ENCODE measurements at places on chromosomes 5 and 9.
A peak's percentile ranks its signal among the peaks of the same experiment; 100 is the strongest.

- H3K4me1 ChIP-seq = no peaks in the 10 kb centered on the region
- H3K4me3 ChIP-seq = no peak overlapping the region
- H3K27me3 ChIP-seq = no peaks in the 10 kb centered on the region
- H3K36me3 ChIP-seq = no peaks in the 10 kb centered on the region
- DNase-seq = peak; percentile 2
- H3K27ac ChIP-seq = no peak overlapping the region
Observed at GRCh38 chr5:101977729-101978345, 318.2 kb downstream of the SLCO4C1 start.

- no peak for DNase-seq
- H3K4me3 ChIP-seq = no peak overlapping the region
- no peaks in the 10 kb centered on the region for H3K27me3 ChIP-seq
- peaks cover 9% of the 10 kb centered on the region for H3K36me3 ChIP-seq
Observed at GRCh38 chr5:142134331-142135010, 25.9 kb downstream of the NDFIP1 start.

GRCh38 chr5:178152491-178153444, 917 bp downstream of the NHP2 start:
- H3K36me3 ChIP-seq = peaks cover 45% of the 10 kb centered on the region
- peaks cover 15% of the 10 kb centered on the region for H3K4me1 ChIP-seq
- H3K27ac ChIP-seq = peak overlapping the region; percentile 46
- DNase-seq = no peak
- H3K27me3 ChIP-seq = no peaks in the 10 kb centered on the region

GRCh38 chr9:114386886-114387679, 699 bp downstream of the AKNA start:
- peak; percentile 77 for DNase-seq
- H3K4me3 ChIP-seq = peak overlapping the region; percentile 45
- no peaks in the 10 kb centered on the region for H3K27me3 ChIP-seq
- no peaks in the 10 kb centered on the region for H3K36me3 ChIP-seq
- H3K4me1 ChIP-seq = peaks cover 12% of the 10 kb centered on the region

GRCh38 chr9:18472841-18473251, 1.1 kb upstream of the ADAMTSL1 start:
- H3K4me1 ChIP-seq = no peaks in the 10 kb centered on the region
- DNase-seq = no peak
- H3K4me3 ChIP-seq = no peak overlapping the region
- H3K36me3 ChIP-seq = no peaks in the 10 kb centered on the region
- H3K27ac ChIP-seq = no peak overlapping the region
- H3K27me3 ChIP-seq = peaks cover 12% of the 10 kb centered on the region

- H3K27me3 ChIP-seq = peaks cover 18% of the 10 kb centered on the region
- H3K4me3 ChIP-seq = no peak overlapping the region
- H3K4me1 ChIP-seq = peaks cover 19% of the 10 kb centered on the region
Observed at GRCh38 chr5:141872496-141873356, 5.5 kb downstream of the PCDH1 start.

DNA sequence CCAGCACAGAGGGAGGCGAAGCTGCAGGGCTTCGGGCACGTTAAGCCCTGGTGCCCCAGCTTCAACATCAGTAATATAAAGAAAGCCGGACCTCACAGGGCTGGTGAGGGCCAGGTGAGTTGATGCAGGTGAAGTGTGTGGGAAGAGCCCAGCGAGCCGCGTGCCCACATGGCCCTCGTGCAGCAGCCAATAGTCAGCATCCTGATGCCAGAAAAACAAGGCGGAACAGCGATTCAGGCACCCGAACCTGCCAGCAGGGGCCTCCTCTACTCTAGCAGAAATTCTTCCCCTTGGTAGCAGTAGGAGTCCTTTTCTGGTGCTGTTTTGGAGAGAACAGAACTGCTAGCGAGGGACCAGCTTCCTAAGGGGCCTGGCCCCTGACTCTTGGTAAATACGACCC, 7.8 kb downstream of the MED10 start:
- H3K4me1 ChIP-seq = no peaks in the 10 kb centered on the region
- no peaks in the 10 kb centered on the region for H3K27me3 ChIP-seq
- no peak overlapping the region for H3K27ac ChIP-seq
- peaks cover 62% of the 10 kb centered on the region for H3K36me3 ChIP-seq
- DNase-seq = no peak
- no peak overlapping the region for H3K4me3 ChIP-seq

GRCh38 chr9:101498323-101498722, 35.3 kb upstream of the RNF20 start:
- H3K4me1 ChIP-seq = no peaks in the 10 kb centered on the region
- no peaks in the 10 kb centered on the region for H3K36me3 ChIP-seq
- DNase-seq = no peak
- no peak overlapping the region for H3K27ac ChIP-seq
- no peak overlapping the region for H3K4me3 ChIP-seq
- H3K27me3 ChIP-seq = no peaks in the 10 kb centered on the region

DNA sequence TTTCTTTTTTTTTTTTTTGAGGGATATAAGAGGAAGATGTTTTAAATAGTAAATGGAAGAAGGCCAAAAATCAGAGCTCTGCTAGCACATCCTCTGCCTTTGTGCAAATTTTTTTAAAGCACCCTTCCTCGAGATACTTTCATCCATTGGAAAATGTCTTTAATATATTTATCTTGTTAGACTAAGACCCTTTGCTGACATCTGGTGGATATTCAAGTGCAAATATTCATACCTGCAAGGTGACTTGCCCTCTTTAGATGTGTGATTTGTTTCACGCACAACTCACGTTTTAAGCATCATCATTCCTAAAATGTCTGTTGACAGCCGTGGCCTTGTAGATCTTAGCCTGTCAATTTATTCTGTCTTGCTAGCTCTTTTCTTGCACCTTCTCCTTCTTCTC, 258.5 kb downstream of the AGTPBP1 start:
- no peaks in the 10 kb centered on the region for H3K4me1 ChIP-seq
- DNase-seq = no peak
- no peak overlapping the region for H3K4me3 ChIP-seq
- H3K27me3 ChIP-seq = peaks cover 4% of the 10 kb centered on the region

- no peak for DNase-seq
- H3K36me3 ChIP-seq = no peaks in the 10 kb centered on the region
- H3K4me1 ChIP-seq = no peaks in the 10 kb centered on the region
- H3K27ac ChIP-seq = no peak overlapping the region
- H3K27me3 ChIP-seq = no peaks in the 10 kb centered on the region
Observed at GRCh38 chr9:18761742-18762300, 271.2 kb downstream of the SAXO1 start.

- no peaks in the 10 kb centered on the region for H3K27me3 ChIP-seq
- DNase-seq = no peak
- no peak overlapping the region for H3K4me3 ChIP-seq
- peaks cover 7% of the 10 kb centered on the region for H3K4me1 ChIP-seq
- no peak overlapping the region for H3K27ac ChIP-seq
Observed at GRCh38 chr9:5866685-5867084, 24.0 kb upstream of the MLANA start.

GRCh38 chr5:176543428-176544182, 5.5 kb upstream of the CDHR2 start:
- H3K27me3 ChIP-seq = no peaks in the 10 kb centered on the region
- H3K27ac ChIP-seq = peak overlapping the region; percentile 99
- peaks cover 7% of the 10 kb centered on the region for H3K4me1 ChIP-seq
- DNase-seq = peak; percentile 90
- no peaks in the 10 kb centered on the region for H3K36me3 ChIP-seq
- peak overlapping the region; percentile 58 for H3K4me3 ChIP-seq

DNA sequence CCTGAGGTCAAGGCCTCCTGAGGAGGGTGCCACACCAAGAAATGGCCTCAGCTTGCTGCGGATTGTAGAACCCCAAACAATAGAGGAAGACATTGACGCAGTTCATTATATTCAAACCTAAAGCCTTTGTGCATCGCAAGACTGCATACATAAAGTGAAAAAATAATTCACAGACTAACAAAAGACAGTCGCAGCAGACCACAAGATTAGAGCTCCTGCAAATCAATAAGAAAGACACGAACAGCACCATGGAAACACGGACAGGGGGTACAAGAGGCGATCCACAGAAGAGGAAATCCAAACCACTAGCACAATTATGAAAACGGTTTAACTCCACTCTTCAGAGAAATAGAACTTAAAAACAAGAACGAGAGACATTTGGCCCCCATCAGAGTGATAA, 10.0 kb upstream of the TCOF1 start:
- H3K4me1 ChIP-seq = no peaks in the 10 kb centered on the region
- DNase-seq = no peak
- H3K27me3 ChIP-seq = no peaks in the 10 kb centered on the region
- H3K27ac ChIP-seq = no peak overlapping the region

DNA sequence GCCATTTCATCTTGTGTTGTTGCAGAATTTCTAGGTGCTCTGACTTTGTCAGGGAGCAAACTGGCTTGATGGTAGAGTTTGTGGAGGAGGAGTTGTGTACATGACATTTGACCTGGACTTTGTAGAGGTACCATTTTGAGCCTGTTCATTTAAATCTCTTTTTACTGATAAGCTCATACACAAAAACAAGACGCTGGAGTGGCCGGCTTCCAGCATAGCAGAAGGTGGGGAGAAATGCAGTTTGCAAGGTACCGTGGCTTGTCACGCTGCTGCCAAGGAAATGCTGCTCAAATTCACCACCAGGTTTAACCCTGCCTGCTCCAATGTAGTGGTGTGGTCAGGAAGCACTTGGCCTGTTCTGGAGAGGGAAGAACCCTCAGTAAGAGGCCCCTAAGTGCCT, 18.9 kb upstream of the IQGAP2 start:
- no peaks in the 10 kb centered on the region for H3K36me3 ChIP-seq
- no peaks in the 10 kb centered on the region for H3K27me3 ChIP-seq
- H3K4me1 ChIP-seq = no peaks in the 10 kb centered on the region
- no peak overlapping the region for H3K27ac ChIP-seq
- DNase-seq = no peak
- no peak overlapping the region for H3K4me3 ChIP-seq

DNA sequence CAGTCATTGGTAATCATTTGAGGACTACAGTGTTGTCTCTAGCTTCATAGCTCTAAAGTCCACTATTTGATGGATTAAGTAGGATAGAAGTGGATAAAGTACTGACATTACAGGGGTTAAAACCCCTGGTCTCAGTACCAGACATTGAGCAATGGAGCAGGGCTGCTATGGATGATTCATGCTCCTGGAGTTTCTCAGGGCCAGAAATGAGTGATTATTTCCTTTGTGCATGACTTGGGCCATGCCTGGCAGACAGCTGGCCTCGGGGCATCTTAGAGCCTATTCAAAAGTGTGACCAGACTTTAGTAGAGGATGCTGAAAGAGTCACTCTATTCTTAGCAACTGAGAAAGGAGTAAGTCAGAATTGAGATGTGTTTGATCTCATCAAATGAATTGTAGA, 350.7 kb upstream of the TLE4 start:
- no peak overlapping the region for H3K27ac ChIP-seq
- no peaks in the 10 kb centered on the region for H3K27me3 ChIP-seq
- no peaks in the 10 kb centered on the region for H3K36me3 ChIP-seq
- no peaks in the 10 kb centered on the region for H3K4me1 ChIP-seq
- H3K4me3 ChIP-seq = no peak overlapping the region
- DNase-seq = no peak

DNA sequence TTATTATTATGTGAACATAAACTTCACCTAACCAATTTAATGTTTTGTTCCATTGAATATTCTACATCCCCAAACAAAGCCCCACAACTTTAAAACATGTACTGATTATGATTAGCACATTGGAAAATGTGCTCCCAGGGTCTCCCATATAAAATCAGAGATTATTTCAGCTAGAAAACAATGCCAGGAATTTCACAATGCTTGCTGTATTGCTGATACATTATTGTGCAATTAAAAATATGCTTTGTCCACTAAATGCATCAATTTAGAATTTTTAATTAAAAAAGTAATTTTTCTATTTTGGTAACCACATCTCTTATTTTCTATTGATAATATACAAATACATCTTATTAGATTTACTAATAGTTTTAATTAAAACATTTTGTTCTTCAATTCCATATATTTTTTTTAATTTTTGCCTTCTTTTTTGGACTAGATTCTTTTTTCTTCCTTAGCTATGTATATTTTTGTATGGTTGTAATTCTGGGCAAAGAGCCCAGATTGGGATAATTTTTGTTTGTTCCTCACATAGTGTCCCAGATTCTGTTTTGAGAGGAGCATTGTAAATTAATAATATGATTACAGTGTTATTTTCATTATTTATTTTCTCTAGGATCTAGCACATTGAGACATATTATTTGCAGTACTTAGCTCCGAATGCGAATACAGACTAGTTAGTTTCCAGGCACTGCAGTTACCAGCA, 241.5 kb upstream of the CDH18 start:
- H3K4me1 ChIP-seq = no peaks in the 10 kb centered on the region
- H3K4me3 ChIP-seq = no peak overlapping the region
- no peak overlapping the region for H3K27ac ChIP-seq
- no peak for DNase-seq
- no peaks in the 10 kb centered on the region for H3K27me3 ChIP-seq
- H3K36me3 ChIP-seq = no peaks in the 10 kb centered on the region

- no peaks in the 10 kb centered on the region for H3K27me3 ChIP-seq
- peaks cover 3% of the 10 kb centered on the region for H3K4me1 ChIP-seq
- H3K36me3 ChIP-seq = no peaks in the 10 kb centered on the region
- DNase-seq = no peak
- H3K27ac ChIP-seq = no peak overlapping the region
Observed at GRCh38 chr9:136242918-136243525, 2.6 kb downstream of the QSOX2 start.

GRCh38 chr5:132303589-132303988, 9.4 kb downstream of the SLC22A4 start:
- no peak for DNase-seq
- H3K4me3 ChIP-seq = no peak overlapping the region
- H3K27me3 ChIP-seq = no peaks in the 10 kb centered on the region
- peaks cover 45% of the 10 kb centered on the region for H3K4me1 ChIP-seq

- no peak overlapping the region for H3K4me3 ChIP-seq
- no peaks in the 10 kb centered on the region for H3K36me3 ChIP-seq
- DNase-seq = peak; percentile 69
- no peaks in the 10 kb centered on the region for H3K27me3 ChIP-seq
- H3K27ac ChIP-seq = no peak overlapping the region
Observed at GRCh38 chr9:106632621-106633020, 230.3 kb upstream of the ZNF462 start.

- H3K4me3 ChIP-seq = no peak overlapping the region
- no peak overlapping the region for H3K27ac ChIP-seq
- peaks cover 5% of the 10 kb centered on the region for H3K4me1 ChIP-seq
- no peak for DNase-seq
Observed at GRCh38 chr5:56522960-56523359, 289.8 kb upstream of the ANKRD55 start.

- no peaks in the 10 kb centered on the region for H3K4me1 ChIP-seq
- H3K4me3 ChIP-seq = no peak overlapping the region
- DNase-seq = no peak
- peaks cover 5% of the 10 kb centered on the region for H3K36me3 ChIP-seq
- H3K27me3 ChIP-seq = no peaks in the 10 kb centered on the region
- peak overlapping the region; percentile 62 for H3K27ac ChIP-seq
Observed at GRCh38 chr5:8456846-8457186, 587.9 kb downstream of the MTRR start.

DNA sequence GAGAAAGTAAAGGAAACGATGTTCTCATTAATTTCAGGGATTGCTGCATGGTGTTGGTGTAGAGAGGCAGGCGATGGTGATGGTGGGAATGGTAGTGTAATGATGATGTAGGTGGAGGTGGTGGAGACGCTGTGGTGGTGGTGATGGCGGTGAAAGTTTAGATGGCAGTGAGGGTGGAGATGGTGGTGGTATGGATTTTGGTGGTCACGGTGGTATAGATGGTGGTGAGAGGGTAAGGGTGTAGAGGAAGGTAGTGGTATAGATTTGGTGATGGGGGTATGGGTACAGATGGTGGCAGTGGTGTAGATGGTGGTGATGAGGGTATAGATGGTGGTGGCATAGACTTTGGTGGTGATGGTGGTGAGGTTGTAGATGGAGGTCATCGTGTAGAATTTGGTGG, 179.2 kb upstream of the OTULINL start:
- H3K36me3 ChIP-seq = peaks cover 46% of the 10 kb centered on the region
- H3K27ac ChIP-seq = no peak overlapping the region
- H3K4me3 ChIP-seq = no peak overlapping the region
- DNase-seq = no peak
- H3K27me3 ChIP-seq = no peaks in the 10 kb centered on the region

Data from small intestine (tissue), 16 donors.